Progenitor cell of endocrine pancreas (in vitro differentiated cells): ENCODE measurements at places on chromosomes 12 and 14.

- peak overlapping the region; percentile 73 for H3K4me3 ChIP-seq
- H3K27ac ChIP-seq = peak overlapping the region; percentile 22
- no peaks in the 10 kb centered on the region for H3K36me3 ChIP-seq
Observed at GRCh38 chr14:94175011-94175745, 1.1 kb downstream of the PPP4R4 start.

GRCh38 chr14:70317969-70318634 is 41.4 kb downstream of the COX16 start:
- H3K36me3 ChIP-seq = no peaks in the 10 kb centered on the region
- peak overlapping the region; percentile 83 for H3K27ac ChIP-seq
- DNase-seq = peak; percentile 26
- H3K4me3 ChIP-seq = no peak overlapping the region
- no peaks in the 10 kb centered on the region for H3K27me3 ChIP-seq

DNA sequence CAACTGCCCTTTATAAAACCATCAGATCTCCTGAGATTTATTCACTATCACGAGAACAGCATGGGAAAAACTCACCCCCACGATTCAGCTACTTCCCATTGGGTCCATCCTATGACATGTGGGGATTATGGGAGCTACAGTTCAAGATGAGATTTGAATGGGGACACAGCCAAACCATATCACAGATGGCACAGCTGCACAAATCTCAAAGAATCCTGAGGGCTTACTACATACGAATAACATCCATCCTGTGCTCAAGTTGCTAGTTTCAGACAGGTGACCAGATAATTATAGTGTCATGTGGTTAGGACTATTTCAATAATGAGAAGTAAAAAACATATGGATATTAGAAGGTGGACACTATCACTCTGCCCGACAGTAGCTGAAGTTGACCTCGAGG is 211.2 kb downstream of the NUAK1 start:
- no peak overlapping the region for H3K27ac ChIP-seq
- H3K27me3 ChIP-seq = peaks cover 10% of the 10 kb centered on the region
- H3K4me3 ChIP-seq = no peak overlapping the region

- H3K27ac ChIP-seq = no peak overlapping the region
- peaks cover 64% of the 10 kb centered on the region for H3K36me3 ChIP-seq
- peaks cover 25% of the 10 kb centered on the region for H3K4me1 ChIP-seq
- no peak overlapping the region for H3K4me3 ChIP-seq
- H3K27me3 ChIP-seq = no peaks in the 10 kb centered on the region
Observed at GRCh38 chr12:4282892-4283511, 9.4 kb downstream of the CCND2 start.

- no peak for DNase-seq
- H3K4me1 ChIP-seq = no peaks in the 10 kb centered on the region
- no peak overlapping the region for H3K4me3 ChIP-seq
- no peak overlapping the region for H3K27ac ChIP-seq
Observed at GRCh38 chr14:30275604-30276003, 283.4 kb upstream of the G2E3 start.

GRCh38 chr12:74490390-74491064 is 47.1 kb upstream of the ATXN7L3B start:
- no peak for DNase-seq
- H3K4me1 ChIP-seq = peaks cover 7% of the 10 kb centered on the region
- no peaks in the 10 kb centered on the region for H3K36me3 ChIP-seq
- no peak overlapping the region for H3K4me3 ChIP-seq

- H3K27ac ChIP-seq = no peak overlapping the region
- no peak overlapping the region for H3K4me3 ChIP-seq
- no peak for DNase-seq
- no peaks in the 10 kb centered on the region for H3K4me1 ChIP-seq
- H3K36me3 ChIP-seq = no peaks in the 10 kb centered on the region
Observed at GRCh38 chr14:98752660-98753059, 519.3 kb downstream of the BCL11B start.

DNA sequence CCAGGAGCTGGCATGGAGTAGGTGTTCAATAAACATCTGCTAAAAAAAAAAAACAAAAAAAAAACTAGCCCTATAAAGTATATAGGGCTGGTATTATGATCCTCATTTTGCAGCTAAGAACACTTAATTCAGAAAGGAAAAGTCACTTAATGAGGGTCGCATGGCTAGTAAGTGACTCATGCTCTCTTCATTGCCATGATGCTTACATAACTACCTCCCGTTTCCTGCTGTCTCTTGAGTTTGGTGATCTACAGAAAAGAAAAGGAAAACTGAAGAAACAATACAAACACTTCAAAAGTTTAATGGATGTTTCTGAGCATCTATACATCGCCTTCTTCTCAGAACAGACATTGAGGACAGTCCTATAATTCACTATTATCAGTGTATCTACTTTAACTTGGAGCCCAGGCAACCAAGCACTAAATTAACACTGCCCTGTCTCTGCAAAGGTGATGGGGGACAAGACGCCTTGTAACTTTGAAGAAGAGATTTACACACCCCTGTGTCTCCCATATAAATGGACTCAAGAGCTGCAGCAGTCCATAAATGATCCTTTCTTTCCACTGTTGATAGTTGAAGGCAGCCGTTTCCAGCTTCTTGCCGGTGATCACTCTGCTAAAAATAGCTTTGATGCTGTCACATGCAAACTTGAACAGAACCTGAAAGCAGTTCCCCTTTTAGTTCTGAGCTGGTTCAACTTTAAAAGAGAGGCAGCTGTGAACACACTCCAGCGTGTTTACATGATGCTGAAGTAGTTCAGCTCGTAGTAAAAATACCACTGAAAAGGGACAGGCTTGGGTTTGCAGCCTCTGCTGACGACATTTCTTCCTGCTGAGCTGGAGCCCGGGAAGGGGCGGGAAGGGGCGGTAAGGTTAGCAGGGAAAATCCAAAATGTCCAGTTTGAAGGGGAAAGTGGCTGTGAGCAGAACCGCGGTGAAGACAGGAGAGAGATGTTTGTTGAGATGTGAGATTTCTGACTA is 113.3 kb downstream of the FOXN3 start:
- H3K36me3 ChIP-seq = peaks cover 9% of the 10 kb centered on the region
- peaks cover 6% of the 10 kb centered on the region for H3K4me1 ChIP-seq
- DNase-seq = no peak
- H3K27me3 ChIP-seq = peaks cover 23% of the 10 kb centered on the region
- H3K27ac ChIP-seq = no peak overlapping the region

- no peak overlapping the region for H3K4me3 ChIP-seq
- peak overlapping the region; percentile 8 for H3K27ac ChIP-seq
- no peaks in the 10 kb centered on the region for H3K27me3 ChIP-seq
- peaks cover 2% of the 10 kb centered on the region for H3K36me3 ChIP-seq
- DNase-seq = no peak
Observed at GRCh38 chr14:69317780-69318179, 57.8 kb downstream of the GALNT16 start.

DNA sequence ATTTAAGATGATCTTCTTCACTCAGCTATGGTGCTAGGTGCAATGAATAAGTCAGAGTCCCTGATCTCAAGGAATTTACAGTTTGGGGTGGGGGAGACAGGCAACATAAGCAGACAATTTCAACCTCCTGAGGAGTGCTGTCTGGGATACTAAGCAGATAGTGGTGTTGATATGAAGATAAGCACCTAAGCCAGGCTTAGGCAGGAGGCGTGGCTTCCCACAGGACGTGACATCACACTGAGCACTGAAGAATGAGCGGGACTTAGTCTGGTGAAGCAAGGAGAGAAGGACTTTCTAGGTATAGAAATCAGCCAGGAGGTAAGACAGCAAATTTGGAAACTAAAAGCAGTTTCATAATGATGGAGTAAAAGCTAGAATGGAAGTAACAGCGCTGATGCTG is 6.8 kb downstream of the PRPH start:
- H3K27ac ChIP-seq = no peak overlapping the region
- H3K4me1 ChIP-seq = peaks cover 4% of the 10 kb centered on the region
- peaks cover 57% of the 10 kb centered on the region for H3K27me3 ChIP-seq
- no peak for DNase-seq
- no peaks in the 10 kb centered on the region for H3K36me3 ChIP-seq

DNA sequence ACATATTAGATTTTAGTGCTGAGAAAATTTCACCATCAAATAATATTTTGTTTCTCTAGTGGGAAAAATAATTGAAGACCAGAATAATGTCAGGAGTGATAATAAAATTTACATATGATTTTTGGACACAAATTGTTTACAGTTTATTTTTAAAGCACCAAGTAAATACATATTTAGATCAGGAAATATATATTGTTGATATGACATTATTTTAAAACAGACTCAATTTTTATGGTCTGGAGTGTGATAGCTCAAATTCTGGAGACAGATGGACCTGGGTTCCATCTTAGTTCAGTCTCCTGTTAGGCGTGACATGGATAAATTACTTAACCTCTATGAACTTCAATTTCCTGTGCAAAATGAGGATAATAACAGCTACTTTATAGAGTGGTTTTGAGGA is 135.4 kb downstream of the TPH2 start:
- no peak overlapping the region for H3K4me3 ChIP-seq
- peaks cover 3% of the 10 kb centered on the region for H3K36me3 ChIP-seq

- DNase-seq = no peak
- H3K4me3 ChIP-seq = no peak overlapping the region
- H3K27ac ChIP-seq = peak overlapping the region; percentile 41
Observed at GRCh38 chr12:14408208-14408607, 42.7 kb downstream of the ATF7IP start.

GRCh38 chr12:100767950-100768349 is 26.6 kb upstream of the ANO4 start:
- no peaks in the 10 kb centered on the region for H3K27me3 ChIP-seq
- no peaks in the 10 kb centered on the region for H3K36me3 ChIP-seq
- no peak overlapping the region for H3K4me3 ChIP-seq
- no peak for DNase-seq
- H3K4me1 ChIP-seq = no peaks in the 10 kb centered on the region

- H3K27me3 ChIP-seq = peaks cover 63% of the 10 kb centered on the region
- H3K27ac ChIP-seq = no peak overlapping the region
- no peaks in the 10 kb centered on the region for H3K36me3 ChIP-seq
- H3K4me1 ChIP-seq = peaks cover 2% of the 10 kb centered on the region
- DNase-seq = no peak
Observed at GRCh38 chr12:202081-202731, 11.8 kb downstream of the SLC6A12 start.

- peaks cover 18% of the 10 kb centered on the region for H3K4me1 ChIP-seq
- H3K27ac ChIP-seq = peak within 1 kb of the TSS; percentile 38
- peaks cover under 1% of the 10 kb centered on the region for H3K36me3 ChIP-seq
- peak within 1 kb of the TSS; percentile 49 for H3K4me3 ChIP-seq
- no peaks in the 10 kb centered on the region for H3K27me3 ChIP-seq
Observed at GRCh38 chr14:94292872-94293577, at the start of gene SERPINA10. Gene SERPINA10 (minus strand): TSS chr14:94293268. CDS start chr14:94290593, 2,675 bp downstream.

DNA sequence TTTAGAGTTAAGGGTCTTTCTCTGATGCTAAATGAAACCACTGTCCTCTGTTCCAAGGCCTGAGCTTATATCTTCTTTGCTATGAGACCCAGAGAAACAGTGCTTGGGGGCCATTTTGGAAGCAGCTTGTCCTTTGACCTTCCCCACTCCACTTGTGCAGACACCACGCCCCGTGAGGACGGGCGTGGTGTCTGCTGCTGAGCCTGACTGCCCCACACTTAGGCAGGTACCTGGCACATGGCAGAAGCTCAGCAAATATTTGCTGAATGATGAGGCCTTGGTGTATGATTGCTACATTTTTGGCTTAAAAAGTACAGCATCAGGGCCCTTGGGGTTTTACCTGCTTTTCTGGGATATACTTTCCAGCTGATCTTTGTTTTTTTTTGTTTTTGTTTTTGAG is 69.9 kb downstream of the RASSF3 start:
- H3K27ac ChIP-seq = peak overlapping the region; percentile 3
- H3K27me3 ChIP-seq = no peaks in the 10 kb centered on the region
- peaks cover 17% of the 10 kb centered on the region for H3K4me1 ChIP-seq
- no peaks in the 10 kb centered on the region for H3K36me3 ChIP-seq

DNA sequence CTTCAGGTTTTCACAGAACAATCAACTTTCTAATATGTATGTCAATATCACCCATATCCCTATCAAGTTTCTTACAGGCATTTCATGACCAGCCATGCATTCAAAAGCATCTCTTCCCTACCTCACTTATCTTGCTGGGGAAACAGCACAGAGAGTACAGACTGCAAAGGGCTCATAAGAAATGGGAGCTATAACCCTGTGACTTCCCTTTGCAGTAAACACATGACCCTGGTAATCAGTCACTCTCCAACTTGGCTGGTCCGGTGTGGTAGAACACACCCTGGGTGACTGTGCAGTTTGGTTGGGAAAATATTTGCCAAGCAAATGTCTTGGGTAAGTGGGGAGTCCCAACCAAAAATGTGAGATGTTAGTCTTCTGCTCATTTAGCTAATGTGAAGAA is 49.4 kb upstream of the TMCC3 start:
- H3K27ac ChIP-seq = peak overlapping the region; percentile 27
- no peaks in the 10 kb centered on the region for H3K27me3 ChIP-seq
- H3K4me1 ChIP-seq = peaks cover 14% of the 10 kb centered on the region

- peaks cover 5% of the 10 kb centered on the region for H3K36me3 ChIP-seq
- no peak overlapping the region for H3K4me3 ChIP-seq
- no peaks in the 10 kb centered on the region for H3K27me3 ChIP-seq
- H3K4me1 ChIP-seq = no peaks in the 10 kb centered on the region
Observed at GRCh38 chr12:23618718-23619117, 330.8 kb downstream of the SOX5 start.

DNA sequence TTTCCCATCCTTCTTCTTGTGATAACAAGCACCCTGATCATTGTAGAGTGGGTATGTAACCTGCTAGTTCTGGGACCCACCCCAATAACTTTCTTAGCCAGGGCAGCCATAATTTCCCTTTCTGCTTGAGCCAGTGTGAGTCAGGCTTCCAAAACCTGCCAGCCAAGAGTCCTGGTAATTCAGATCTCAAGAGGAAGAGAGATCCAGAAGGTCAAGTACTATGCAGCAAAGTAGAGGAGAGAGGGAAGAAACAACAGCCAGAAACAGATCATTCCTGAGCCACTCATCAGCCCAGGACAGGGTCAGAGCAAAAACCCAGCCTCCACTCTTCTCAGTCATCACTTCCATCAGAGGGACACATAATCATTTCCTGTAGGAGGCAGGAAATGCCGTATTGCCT is 182.0 kb downstream of the DICER1 start:
- H3K36me3 ChIP-seq = no peaks in the 10 kb centered on the region
- no peak overlapping the region for H3K27ac ChIP-seq
- DNase-seq = no peak
- H3K27me3 ChIP-seq = peaks cover 4% of the 10 kb centered on the region

GRCh38 chr14:97224016-97224415 is 426.8 kb downstream of the VRK1 start:
- H3K4me3 ChIP-seq = no peak overlapping the region
- H3K4me1 ChIP-seq = peaks cover 7% of the 10 kb centered on the region
- H3K27me3 ChIP-seq = peaks cover 51% of the 10 kb centered on the region
- no peak for DNase-seq

GRCh38 chr14:68143341-68143841 is 323.8 kb downstream of the RAD51B start:
- no peak overlapping the region for H3K27ac ChIP-seq
- H3K4me3 ChIP-seq = no peak overlapping the region
- H3K36me3 ChIP-seq = peaks cover 6% of the 10 kb centered on the region
